ENCODE measurements at places on chromosomes 16 and 17.

DNA sequence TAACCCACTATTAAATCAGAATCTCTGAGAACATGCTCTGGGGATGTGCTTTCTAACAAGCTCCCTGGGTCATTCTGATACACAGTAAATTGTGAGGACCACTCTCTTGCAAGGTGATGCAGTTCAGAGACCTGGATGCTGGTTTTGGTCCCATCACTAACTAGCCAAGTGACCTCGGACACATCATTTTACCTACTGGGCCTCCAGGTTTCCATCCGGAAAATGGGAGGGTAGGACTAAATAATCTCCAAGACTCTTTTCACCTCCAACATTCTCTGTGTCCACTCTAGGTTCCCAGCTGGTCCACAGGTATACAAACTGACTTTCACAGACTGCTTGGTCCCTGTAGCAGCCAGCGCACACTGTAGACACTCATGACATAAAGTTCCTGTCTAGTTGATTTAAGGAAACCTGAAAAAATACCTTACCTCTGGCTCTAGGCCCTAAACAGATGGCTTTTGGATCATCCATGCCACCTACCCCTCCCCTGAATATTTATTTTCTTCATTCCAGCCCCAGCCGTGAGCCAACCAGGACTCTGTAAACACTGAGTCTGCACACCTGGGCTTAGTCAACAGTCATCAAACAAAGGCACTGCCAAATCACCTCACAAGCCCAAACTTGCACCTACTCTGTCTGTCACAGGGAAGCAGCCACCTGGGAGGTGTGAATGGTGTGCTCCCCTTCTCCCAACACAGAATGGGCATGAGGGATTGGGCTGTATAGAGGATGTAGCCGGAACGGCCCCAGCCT is 51.3 kb upstream of the MRPS23 start:
- DNase-seq = peak; percentile 69

GRCh38 chr16:48365025-48365600 is 20.1 kb downstream of the SIAH1 start:
- no peak for DNase-seq

DNA sequence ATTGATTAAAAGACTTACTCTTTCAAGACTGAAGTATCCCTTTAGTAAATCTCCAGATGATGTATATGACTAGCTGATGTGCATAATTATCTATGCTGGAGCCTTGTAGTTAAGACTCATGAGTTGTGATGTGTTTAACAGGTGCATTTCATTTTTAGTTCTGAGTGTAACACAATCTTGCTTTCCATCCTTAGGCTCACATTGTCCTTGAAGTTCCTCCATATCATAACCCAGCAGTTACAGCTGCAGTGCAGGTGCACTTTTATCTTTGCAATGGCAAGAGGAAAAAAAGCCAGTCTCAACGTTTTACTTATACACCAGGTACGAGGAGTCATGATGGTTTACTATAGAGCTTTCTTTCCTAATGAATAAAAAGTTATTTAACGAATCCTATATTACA is 52.9 kb downstream of the ESRP2 start:
- DNase-seq = no peak

DNA sequence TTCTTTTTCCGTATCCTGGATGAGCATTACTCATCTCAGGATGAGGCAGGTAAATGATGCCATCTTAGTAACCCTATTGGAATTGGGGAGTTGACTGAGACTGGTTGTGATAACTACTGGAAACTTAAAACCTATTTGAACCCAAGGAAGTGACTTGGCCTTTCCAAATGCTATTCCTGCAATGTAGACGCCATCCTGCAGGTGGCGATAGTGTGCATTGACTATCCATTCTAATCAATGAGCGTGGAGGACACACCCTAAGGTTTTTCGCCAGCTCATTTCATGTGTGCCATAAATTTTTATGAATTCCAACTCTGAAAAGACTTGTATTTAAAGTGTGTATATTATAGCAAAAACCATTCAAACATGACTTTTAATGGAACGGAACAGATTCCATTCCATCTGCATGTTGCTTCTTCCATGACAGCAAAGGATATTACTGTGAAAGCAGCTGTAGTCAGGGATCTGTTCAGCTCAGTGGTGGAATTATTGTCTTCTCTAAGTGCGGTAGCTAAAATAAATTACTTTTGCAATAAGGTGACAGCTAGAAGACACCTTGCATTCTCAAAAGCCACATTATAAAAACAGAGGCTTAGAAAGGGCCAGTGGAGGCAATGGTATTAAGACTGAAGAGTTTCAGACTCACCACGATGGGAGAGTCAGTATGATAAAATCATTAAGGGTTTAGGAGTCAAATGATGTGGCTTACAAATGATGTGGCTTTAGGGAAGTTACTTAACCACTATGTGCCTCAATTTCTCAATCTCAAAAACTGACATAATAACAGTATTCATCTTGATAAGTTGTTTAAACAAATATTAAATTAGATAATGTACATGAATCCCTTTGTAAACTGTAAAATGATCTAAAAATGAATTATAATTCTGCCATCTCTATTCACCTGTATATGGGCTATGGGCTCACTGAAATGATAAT is 55.5 kb downstream of the SYT17 start:
- no peak for DNase-seq

GRCh38 chr16:11169641-11170040 is 86.4 kb downstream of the SOCS1 start:
- no peak for DNase-seq

GRCh38 chr16:81581107-81581506 is 136.5 kb downstream of the CMIP start:
- DNase-seq = no peak

DNA sequence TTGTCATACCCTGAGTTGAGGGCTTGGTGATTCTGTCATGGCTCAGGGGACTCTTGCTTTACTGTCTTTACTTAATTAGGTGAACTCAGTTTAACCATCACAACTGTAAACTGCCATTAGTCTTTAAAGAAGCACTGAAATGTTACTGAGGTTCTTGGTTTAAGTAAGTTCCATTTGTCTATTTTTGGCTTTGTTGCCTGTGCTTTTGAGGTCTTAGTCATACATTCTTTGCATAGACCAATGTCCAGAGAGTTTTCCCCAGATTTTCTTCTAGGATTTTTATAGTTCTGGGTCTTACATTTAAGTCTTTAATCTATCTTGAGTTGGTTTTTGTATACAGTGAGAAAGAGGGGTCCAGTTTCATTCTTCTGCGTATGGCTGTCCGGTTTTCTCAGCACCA is 137.5 kb downstream of the SOCS1 start:
- no peak for DNase-seq

DNA sequence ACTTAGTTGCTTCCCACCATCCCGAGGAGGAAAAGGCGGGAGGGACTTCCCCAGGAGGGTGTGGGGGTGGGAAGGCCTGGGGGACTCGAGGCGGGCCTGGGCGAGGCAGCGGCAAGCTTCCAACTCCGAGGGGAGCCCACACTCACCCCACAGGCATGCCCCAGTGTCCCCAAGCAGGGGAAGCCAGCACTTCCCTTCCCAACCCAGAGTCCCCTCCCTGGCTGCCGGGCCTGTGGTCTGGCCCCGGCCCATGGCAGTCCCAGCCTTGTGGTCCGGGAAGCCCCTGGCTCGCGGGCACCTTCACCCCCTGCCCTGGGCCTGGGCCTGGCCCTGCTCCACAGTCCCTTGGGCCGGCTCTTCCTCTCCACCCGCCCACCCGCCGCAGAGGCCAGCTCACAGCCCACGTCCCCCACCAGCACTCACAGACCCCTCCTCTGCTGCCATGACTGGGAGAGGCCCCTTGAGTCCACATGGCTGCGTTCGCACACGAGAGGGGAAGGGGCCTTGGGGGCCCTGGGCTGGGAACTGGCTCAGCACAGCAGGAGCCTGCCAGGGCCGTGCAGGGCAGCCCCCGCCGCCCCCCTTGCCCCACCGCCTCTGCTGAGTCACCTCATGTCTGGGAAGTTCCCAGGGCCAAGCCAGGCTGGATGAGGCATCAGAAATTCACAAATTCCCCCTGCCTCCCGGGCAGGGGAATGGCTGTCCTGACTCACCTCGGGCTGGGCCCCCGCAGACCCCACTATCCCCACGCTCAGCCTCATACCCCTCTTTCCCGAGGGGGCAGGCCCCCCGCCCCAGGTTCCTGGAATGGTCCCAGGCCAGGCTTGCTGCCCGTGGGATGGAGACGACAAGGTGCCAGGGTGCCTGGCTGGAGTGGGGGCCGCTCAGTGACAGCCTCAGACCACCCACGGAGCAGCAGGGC is 27.8 kb downstream of the BAHCC1 start:
- no peak for DNase-seq

- DNase-seq = no peak
Measured at GRCh38 chr17:7094652-7095019, 14.6 kb upstream of the CLEC10A start.

GRCh38 chr16:88461331-88462269 is 8.5 kb downstream of the ZFPM1 start:
- no peak for DNase-seq

DNA sequence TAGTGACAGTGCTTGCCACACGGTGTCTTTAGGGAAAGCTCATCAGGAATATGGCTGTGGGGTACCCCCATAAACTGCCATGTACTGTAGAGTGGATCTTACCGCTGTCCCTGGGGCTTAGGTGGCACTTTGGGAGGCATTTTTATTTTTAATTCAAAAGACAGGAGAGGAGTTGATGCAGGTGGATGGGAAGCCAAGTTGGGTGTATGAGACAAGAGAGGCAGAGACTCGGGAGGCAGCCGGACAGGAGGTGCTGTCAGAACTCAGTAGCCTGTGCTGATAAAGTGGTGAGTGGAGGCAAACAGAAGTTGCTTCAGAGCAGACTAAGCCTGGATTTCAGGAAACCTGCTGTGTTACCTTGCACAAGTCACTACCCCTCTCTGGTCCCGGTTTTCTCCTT is 185.9 kb downstream of the TMEM132E start:
- DNase-seq = no peak

- no peak for DNase-seq
Measured at GRCh38 chr16:58885528-58886170, 151.5 kb upstream of the GOT2 start.

GRCh38 chr17:27559506-27560481 is 71.2 kb upstream of the LGALS9 start:
- no peak for DNase-seq

GRCh38 chr16:22971346-22971924 is 157.5 kb downstream of the HS3ST2 start:
- no peak for DNase-seq

DNA sequence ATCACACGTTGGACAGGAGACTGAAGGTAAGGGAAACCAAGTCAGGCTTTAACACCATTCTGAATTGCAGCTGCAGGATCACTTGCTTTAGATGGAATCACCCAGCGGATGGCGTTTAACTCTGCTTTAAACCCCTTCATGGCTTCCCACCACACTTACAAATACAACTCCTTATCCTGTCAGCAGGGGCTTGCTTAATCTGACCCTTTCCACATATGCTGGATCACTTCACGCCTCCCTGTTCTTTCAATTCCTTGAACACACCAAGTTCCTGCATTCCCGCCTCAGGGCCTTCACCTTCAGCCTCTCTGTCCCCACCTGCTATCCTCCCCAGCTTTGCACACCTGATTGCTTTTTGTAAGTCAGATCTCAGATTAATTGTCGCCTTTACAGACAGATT is 442.2 kb downstream of the MAF start:
- DNase-seq = no peak

DNA sequence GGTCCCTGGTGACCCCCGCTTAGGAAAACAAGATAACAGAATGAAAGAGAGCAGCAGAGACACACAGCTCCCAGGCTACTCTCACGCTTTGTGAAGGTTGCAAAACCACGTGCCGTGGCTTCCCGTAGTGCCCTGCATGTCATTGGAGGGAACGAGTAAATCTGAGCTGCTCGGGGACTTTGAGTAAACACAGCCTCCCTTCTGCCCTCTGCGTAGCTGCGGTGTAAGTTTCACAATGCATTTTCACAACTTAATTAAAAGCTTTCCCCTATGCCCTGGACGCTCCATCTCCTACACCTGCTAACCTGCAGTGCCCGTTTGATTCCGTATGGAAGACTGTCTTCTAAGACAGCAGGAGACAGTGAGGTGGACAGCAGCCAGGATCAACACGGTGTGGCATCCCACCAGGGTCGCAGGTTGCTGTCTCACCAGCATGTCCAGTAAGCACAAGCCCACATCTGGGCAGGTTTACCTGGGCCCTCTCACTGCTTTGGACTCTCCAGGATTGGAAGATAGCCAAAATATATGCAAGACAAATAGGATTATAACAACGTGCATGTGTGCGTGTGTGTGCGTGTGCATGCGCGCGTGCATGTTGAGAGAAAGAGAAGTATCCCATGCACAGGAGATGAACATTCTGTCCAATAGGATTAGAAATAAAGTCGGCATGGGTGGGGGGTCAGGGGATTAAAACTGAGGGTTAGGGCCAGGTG is 116.4 kb upstream of the RCVRN start:
- no peak for DNase-seq

GRCh38 chr17:33459078-33459940 is 166.2 kb upstream of the ASIC2 start:
- no peak for DNase-seq

DNA sequence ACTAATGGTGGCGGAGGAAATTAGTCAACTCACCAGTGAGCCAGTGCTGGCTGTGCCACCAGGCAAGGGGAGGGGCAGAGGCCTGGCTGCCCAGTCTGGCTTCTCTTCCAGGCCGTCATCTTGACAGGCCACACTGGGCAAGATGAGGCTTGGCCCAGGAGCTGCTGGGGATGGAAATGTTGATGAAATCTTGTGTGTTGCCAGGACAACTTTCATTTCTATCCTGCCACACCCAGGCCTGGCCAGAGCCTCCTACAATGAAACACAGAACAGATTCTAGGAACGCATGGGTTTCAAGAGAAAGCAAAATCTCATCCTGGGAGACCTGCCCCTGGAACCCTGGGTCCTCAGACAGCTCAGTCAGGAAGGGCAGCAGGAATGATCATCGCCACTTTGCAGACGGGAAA is 9.3 kb downstream of the HEXIM2 start:
- DNase-seq = no peak

GRCh38 chr16:89722392-89723278 is 1.3 kb downstream of the ZNF276 start:
- DNase-seq = no peak

DNA sequence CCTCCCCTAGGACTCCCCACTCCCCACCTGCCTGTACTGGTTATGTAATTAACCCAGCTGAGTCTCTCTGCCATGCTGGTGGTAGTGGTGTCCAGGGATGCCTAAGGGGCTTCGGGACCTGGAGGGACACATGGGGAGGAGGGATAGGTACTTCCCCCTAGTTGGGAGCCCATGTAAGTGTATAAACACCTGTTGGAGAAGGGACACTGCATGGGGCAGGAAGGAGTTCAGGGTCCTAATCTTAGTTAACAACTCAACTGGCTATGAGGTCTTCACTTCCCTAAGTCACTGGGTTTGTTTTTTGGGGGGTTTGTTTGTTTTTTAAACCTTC is 1.3 kb downstream of the RASL10B start:
- DNase-seq = no peak

DNA sequence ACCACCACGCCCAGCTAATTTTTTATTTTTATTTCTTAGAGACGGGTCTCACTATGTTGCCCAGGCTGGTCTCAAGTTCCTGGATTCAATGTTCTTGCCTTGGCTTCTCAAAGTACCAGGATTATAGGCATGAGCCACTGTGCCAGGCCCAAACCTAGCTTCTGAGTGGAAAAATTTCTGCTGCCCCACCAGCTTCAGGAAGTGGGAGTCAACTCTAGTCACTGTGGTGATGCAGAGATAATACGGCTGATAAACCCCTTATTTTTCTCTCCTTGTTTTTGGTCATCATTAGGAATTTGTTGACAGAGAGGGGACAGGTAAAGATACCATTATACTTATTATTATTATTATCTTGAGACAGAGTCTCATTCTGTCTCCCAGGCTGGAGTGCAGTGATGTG is 27.8 kb upstream of the PHOSPHO1 start:
- DNase-seq = no peak
